ENCODE measurements at places on chromosomes 6 and 20.

- no peak for DNase-seq
These were observed 3.6 kb upstream of the CCN2 start for GRCh38 chr6:131954775-131955107.

DNA sequence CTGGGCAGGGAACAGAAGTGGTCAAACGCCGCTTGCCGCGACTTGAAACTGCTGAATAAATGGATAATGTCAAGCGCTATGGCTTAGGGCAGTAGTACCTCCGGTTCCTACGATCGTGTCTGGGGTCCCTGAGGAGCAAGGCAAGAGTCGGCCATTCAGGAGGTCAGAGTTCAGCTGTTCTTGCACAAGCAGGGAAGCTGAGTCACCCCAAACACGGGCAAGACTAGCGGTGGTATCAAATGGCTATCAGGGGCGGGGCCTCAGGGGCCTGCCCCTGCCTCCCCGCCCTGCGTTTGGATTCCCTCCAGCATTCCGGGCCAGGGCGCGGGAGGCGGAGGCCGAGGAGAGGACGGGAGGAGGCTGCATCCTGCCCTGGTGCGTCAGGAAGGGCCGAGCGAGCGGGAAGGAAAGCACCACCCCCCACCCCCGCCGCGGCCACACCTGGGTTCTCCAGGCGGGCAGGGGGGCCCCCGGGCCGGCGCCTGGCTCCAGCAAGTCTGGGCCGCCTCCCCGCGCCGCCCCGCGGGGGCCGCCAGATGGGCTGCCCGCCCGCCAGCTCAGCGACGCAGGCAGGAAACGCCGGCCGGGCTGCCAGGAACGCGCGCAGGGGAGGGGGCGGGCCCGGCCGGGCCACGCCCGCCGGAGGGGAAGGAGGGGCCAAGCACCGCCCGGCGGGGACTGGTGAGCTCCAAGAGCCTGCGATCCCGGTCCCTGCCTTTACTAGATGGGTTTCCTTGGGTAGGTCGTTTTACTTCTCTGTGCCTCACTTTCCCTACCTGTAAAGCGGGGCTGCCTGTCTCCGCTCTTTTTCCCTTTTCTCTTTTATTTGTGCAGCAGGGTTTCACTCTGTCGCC is 32.2 kb upstream of the ID1 start:
- DNase-seq = peak; percentile 80

GRCh38 chr6:100186552-100186951 is 192.5 kb upstream of the MCHR2 start:
- no peak for DNase-seq

GRCh38 chr6:87364602-87365252 is 20.1 kb downstream of the C6orf163 start:
- DNase-seq = no peak

DNA sequence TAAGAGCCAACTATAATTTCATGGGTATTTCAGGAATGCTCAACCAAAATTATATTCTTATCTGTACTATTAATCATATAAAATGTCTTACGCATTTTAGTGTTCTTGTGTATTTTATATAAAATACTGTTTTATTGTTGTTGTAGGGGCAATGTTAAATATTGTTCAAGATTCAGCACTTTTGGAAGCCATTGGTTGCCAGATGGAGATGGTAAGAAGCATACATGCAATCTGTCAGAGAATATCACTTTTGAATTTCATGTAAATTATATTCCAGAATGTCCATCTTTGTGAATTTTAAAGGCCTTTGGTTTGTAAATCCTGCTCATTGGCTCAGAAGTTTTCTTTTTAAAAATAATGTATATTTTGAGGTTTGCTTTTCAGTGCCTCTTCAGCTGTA is 50.0 kb upstream of the ADIG start:
- DNase-seq = no peak

- no peak for DNase-seq
These were observed 37.5 kb downstream of the HNF4A start for GRCh38 chr20:44392776-44393607.

DNA sequence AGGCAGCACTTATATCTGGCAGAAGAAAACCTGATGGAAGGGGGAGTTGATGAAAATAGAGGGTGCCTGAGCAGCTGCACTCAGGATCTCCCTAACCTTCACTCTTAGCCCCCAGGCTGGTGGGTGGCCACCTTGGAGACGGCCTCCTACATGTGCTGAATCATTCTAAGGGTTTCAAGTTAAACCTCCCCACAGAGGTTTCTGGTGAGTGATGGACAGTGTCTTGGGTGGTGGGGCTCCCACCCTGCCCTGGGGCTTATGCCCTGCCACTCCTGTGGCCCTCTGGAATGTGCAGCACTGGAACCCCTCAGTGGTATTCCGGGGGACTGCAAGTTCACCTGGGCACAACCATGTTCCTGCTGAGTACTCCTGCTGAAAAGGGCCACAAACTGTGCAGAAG is 357.2 kb downstream of the CD83 start:
- DNase-seq = no peak

- no peak for DNase-seq
These were observed 115.3 kb downstream of the LCA5 start for GRCh38 chr6:79421707-79422484.

DNA sequence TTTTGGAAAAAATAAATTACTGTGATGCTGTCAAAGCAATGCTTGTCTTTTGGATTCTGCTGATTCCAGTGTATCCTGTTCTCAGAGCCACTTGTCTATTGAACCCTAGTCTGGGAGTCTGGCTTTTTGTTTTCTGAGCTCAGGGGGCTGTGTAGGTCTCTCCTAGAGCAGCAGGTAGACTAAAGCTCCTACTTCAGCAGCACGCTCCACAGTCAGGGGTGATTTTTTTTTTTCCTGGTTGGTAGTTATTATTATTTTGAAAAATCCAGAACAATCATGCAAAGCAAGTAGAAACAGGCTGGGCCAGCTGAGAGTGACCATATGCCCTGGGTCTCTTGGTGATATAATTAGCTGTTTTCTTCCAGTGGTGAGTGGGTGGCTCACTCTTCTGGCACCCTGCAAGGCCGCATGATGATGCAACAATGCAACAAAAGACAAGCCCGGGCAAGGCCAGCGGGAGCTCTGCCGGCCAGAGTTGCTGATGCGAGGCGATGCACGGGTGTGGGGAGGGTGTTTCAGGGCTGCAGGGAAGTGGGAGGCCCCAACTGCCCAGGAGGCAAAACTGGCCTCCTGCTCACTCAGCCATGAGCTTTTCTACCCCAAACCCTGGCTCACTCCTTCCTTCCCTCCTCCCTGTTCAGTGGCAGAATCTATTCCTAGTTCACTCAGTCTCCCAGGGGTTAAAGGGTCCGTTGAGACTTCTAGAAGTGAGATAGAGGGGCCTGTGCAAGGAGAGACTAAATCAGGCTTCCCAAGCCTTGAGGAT is 11.5 kb upstream of the CDKN1A start:
- no peak for DNase-seq

DNA sequence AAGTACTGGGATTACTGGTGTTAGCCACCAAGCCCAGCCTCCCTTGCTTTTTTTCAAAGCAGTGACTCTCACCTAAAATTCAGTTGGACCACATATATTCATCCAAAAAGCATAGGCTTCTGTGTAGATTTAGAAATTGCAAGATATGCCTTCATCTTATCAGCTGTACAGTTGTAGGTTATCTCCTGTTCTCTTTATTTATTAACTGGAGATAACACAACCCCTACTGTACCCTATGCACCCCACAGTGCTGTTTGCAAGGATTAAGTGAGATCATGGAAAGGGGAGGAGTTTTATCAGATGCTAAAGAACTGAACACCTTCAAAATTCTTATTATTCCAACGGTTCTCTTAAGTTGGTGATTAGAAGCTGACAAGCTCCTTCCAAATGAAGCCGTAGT is 164.4 kb upstream of the JARID2 start:
- DNase-seq = no peak

DNA sequence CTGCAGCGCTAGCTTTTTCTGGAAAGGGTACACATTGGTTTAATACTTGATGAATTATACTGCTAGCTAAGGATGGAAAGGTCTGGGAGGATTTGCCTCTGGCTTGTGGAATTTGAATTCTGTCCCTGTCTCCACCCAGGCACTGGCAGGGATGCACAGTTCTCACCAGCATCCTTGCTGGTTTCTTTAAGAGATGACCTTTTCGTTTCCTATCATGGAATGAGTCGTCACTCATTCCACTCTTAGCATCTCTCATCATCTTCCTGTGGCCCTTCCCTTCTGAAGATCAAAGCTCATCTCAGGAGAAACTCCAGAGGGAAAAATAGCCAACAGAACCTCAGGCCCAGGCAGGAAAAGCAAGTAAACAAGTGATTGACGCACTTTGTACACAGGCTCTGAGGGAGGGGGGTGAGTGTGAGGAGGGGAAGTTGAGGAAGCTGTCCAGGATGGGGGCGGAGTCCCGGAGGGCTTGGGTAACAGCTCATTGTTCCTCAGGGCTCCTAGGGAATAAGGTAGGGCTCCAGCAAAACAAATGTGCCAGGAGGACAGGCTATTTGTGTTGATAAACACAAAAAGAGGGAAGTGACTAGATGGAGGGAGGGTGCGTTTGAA is 25.7 kb upstream of the SAYSD1 start:
- DNase-seq = no peak

DNA sequence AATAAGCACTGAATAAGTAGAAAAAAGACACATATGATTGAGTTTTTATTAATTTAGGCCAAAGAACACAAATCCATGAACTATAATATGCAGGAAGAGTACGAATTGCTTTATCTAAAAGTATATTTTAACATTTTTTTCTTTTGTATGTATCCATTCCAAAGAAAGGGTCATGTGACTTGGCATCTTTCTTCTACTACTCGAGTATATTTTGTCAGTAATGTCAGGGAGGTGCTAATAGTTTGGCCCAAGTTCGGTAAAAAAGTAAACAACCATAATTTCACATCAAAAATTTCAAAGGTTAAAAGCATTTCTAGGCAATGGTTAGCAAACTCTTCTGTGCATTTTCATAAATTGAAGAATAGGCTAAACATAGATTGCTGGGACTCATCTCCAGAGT is 18.7 kb downstream of the DEFB110 start:
- no peak for DNase-seq

- no peak for DNase-seq
These were observed 239.1 kb upstream of the CEP162 start for GRCh38 chr6:84466511-84466910.
